Fibroblast of lung (primary cell): ENCODE measurements at places on chromosomes 11 and 22. TPM values are rescaled to one million over a fixed set of nuclear protein-coding genes. Genes with fewer than 3 reads are reported as not detected.
A peak's percentile ranks its signal among the peaks of the same experiment; 100 is the strongest.

- no peaks in the 10 kb centered on the region for H3K4me1 ChIP-seq
- DNase-seq: peak; percentile 41
- H3K4me3 ChIP-seq: no peak overlapping the region
- no peaks in the 10 kb centered on the region for H3K27me3 ChIP-seq
- no peak overlapping the region for H3K27ac ChIP-seq
Observed at GRCh38 chr11:111836162-111836561, 35.2 kb downstream of the ALG9 start.

DNA sequence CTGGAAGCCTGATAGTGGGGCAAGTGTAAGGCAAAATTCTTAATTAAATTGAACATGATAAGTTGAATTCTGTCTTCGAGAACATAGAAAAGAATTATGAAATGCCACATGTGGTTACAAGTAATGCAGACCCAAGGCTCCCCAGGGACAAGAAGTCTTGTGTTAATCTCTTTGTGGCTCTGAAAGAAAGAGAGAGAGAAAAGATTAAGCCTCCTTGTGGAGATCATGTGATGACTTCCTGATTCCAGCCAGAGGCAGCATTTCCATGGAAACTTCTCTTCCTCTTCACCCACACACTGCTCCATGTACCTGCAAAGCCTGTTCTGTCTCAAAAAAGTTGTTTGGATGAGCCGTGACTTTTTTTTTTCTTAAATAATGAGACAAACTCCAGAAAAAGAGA is 1.9 kb upstream of the TYR start:
- DNase-seq: peak; percentile 5
- no peaks in the 10 kb centered on the region for H3K4me1 ChIP-seq
- H3K36me3 ChIP-seq: no peaks in the 10 kb centered on the region

OR51I1 gene
- 0.17 and 0.26 TPM in 2 replicates for total RNA-seq

SYNGR1 gene
- 7.7 and 13.0 TPM in 2 replicates for total RNA-seq
